A549 treated with DMSO at 1 μM for 4 hours (cell line): ENCODE measurements at places on chromosomes 5 and 9. TPM values are rescaled to one million over a fixed set of nuclear protein-coding genes. Genes with fewer than 3 reads are reported as not detected.

IFNA7 gene
- total RNA-seq, result not detected in 5 replicates

CHSY3 gene
- 0.03 to 0.10 TPM (median 0.07 TPM) in 5 replicates for total RNA-seq

NPR3 gene
- 20.3 to 25.7 TPM (median 23.2 TPM) in 5 replicates for total RNA-seq

ECSCR gene
- total RNA-seq, result not detected in 5 replicates

ARAP3 gene
- total RNA-seq, result 3.6 to 6.0 TPM (median 4.8 TPM) in 5 replicates

CLIC3 gene
- total RNA-seq, result 2.2 to 2.7 TPM (median 2.6 TPM) in 5 replicates

ZFP2 gene
- total RNA-seq, result 0.05 to 0.12 TPM in 2 of 5 replicates, not detected in the others

AQP7 gene
- total RNA-seq, result 0.21 to 0.43 TPM (median 0.32 TPM) in 5 replicates

ITK gene
- total RNA-seq, result 0.09 to 0.11 TPM in 2 of 5 replicates, not detected in the others

NFIB gene
- 8.3 to 13.7 TPM (median 12.2 TPM) in 5 replicates for total RNA-seq

PCDHB16 gene
- 0.04 to 0.19 TPM (median 0.06 TPM) in 5 replicates for total RNA-seq

DOCK8 gene
- 0.26 to 0.55 TPM (median 0.34 TPM) in 5 replicates for total RNA-seq

PHYKPL gene
- total RNA-seq, result 6.9 to 10.1 TPM (median 9.4 TPM) in 5 replicates

PSMB7 gene
- total RNA-seq, result 308 to 376 TPM (median 328 TPM) in 5 replicates

FREM1 gene
- total RNA-seq, result not detected in 5 replicates

PAPPA gene
- total RNA-seq, result 27.7 to 47.1 TPM (median 38.6 TPM) in 5 replicates

NADK2 gene
- 11.0 to 13.6 TPM (median 12.9 TPM) in 5 replicates for total RNA-seq

KLHL3 gene
- 0.06 to 0.30 TPM (median 0.19 TPM) in 5 replicates for total RNA-seq

PRR16 gene
- total RNA-seq, result 0.12 TPM in 1 of 5 replicates, not detected in the others

GTF3C4 gene
- 20.5 to 24.1 TPM (median 21.8 TPM) in 5 replicates for total RNA-seq

EGFL7 gene
- total RNA-seq, result 41.7 to 60.0 TPM (median 50.7 TPM) in 5 replicates

DTWD2 gene
- 1.5 to 2.6 TPM (median 2.0 TPM) in 5 replicates for total RNA-seq

NUDT12 gene
- 1.7 to 2.5 TPM (median 2.0 TPM) in 5 replicates for total RNA-seq

GABRA1 gene
- total RNA-seq, result not detected in 5 replicates

RNF183 gene
- 0.20 TPM in 1 of 5 replicates, not detected in the others for total RNA-seq

KIF12 gene
- 1.4 to 2.8 TPM (median 2.0 TPM) in 5 replicates for total RNA-seq

PPP3R2 gene
- not detected in 5 replicates for total RNA-seq

SLC34A1 gene
- total RNA-seq, result 0.04 TPM in 1 of 5 replicates, not detected in the others

PTPN3 gene
- 13.5 to 18.5 TPM (median 16.0 TPM) in 5 replicates for total RNA-seq

FKTN gene
- 5.4 to 9.3 TPM (median 8.3 TPM) in 5 replicates for total RNA-seq

GCNT4 gene
- 0.38 to 0.58 TPM (median 0.54 TPM) in 5 replicates for total RNA-seq

DIPK1B gene
- 7.1 to 10.2 TPM (median 8.0 TPM) in 5 replicates for total RNA-seq

KIF4B gene
- total RNA-seq, result 0.03 to 0.05 TPM (median 0.04 TPM) in 3 of 5 replicates, not detected in the others

IL9 gene
- total RNA-seq, result not detected in 5 replicates

PDCD1LG2 gene
- total RNA-seq, result 0.25 to 0.63 TPM (median 0.39 TPM) in 5 replicates

FAM153A gene
- not detected in 5 replicates for total RNA-seq

GRIA1 gene
- total RNA-seq, result 0.02 TPM in 1 of 5 replicates, not detected in the others
